NCI-H1436 treated with DMSO at 0.1 percent for 48 hours (cell line): ENCODE measurements at places on chromosomes 12 and 14.

DNA sequence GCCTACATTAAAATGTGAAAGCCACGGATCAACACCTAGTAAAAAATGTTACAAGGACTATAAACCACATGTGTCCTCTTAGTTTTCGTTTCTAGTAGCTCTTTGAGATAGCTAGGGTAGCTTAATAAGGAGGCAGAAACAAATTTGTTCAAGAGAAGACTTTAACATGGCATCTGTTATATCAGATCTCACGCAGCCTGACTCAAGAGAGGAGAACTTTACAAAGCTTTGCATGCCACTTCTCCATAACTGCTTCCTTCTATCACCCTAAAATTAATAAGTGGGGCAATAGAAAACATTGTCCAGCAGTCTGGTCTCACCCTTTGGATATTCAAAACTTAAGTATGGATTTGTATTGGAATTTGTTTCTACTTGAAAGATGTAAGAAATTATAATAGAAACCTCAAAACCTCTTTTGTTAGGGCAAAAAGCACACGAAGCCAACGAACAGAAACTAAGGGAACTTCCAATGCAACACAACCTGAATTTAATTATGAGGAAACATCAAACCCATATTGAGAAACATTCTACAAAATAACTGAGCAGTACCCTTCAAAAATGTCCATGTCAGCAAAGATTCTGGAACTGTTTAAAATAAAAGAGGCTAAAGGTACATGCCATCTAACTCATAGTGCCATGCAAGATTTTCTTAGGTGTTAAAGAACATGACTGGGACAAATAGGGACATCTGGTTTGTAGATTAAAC is 194.8 kb downstream of the LRIG3 start:
- DNase-seq, result no peak

DNA sequence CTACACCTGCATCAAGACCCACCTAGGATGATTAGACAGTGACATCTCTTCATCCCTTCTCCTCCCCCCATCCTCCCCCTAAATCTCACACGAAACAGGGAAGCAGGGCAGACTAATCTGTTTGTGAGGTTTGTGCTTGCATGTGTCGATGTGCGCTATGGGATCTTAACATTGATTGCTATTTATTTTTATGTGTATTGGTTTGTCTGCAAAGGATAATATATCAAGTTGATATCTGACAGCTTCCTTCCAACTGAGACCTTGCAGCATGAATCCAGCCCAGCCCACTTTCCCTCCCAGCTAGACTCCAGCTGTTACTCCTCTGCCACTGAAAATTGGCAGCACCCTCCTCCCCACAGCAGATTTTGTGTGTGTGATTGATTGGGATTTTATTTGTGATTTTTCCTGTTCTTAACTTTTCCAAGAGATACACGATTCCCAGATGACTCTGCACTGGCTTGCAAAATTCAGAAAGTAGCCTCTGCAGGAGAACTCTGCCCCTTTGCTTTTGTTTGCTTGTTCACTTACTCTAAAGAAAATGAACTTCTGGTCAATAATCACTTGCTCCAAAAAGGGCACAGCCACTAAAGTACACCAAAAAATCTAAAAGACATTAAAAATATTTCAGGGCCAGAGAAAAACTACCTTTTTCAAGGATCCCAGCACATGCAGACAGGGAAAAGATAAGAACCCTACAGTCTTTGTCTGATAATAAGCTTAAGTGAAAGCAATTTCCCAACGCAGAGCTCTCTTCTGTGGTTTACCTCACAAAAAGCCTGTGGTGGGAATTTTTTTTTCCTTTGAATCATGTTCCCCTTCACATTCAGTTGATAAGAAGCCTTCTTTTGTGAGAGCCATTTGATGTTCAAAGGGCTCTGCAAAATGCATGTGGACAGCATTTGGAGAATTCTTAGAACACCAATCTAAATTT is 222.1 kb downstream of the RPS29 start:
- no peak for DNase-seq

GRCh38 chr12:123436017-123436964 is at the start of gene RILPL2:
RILPL2 (minus strand) TSS chr12:123436684; CDS start chr12:123436420, 264 bp downstream.
- no peak for DNase-seq

- no peak for DNase-seq
Observed at GRCh38 chr12:16586350-16587109, 19.4 kb downstream of the LMO3 start.

DNA sequence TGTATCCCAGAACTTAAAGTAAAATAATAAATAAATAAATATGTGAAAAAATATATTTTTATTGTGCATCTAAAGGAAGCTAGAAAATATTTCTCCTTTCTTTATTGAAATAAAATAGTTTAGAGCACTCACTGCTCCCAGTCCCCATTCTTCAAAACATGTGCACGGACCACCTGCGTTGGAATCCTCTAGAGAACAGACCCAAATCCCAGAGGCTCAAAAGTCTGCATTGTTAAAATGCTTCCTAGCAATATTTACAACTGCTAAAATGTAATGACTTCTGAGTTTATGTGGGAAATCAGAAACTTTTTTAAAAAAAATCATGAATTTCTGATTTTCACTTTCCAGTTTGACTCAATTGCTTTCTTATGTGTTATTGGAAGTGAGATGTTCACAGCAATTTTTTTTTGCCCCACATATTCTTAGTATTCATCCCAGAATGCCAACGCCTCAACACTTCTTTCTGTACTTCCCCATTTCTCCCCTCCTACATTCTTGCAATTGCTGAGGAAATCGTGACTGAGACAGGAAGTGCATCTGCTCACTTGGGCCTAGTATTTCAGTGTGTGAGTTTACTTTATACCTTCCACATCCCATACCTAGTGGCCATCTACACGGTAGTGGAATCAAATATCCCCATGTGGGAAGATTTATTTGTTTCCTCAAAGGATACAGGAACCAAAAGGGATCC is 116.0 kb upstream of the FLRT2 start:
- DNase-seq, result no peak
